ENCODE measurements at places on chromosomes 5 and 9.
A peak's percentile ranks its signal among the peaks of the same experiment; 100 is the strongest.

GRCh38 chr5:158814521-158814920, 285.2 kb downstream of the EBF1 start:
- DNase-seq = no peak

- DNase-seq = no peak
Measured at GRCh38 chr5:2929779-2930178, 178.3 kb upstream of the IRX2 start.

GRCh38 chr9:16867576-16868311, 2.7 kb downstream of the BNC2 start:
- no peak for DNase-seq

DNA sequence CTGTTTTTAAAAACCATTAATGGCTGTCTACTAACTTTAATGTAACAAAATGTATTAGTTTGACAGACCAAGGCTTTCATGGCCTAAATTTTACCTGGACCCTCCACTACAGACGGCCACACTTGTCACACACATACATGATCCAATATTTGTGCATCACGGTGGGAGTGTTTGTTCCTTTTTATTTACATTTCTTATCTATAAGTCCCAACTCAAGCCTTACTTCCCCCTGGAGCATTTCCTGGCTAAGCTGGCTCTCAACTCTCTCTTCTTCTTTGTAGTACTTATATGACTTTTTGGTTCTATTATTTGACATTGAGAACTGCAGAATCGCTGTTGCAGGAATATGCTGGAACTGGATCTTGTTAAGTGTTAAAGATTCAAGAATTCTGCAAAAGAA, 534.4 kb downstream of the RAB3C start:
- DNase-seq = no peak

- DNase-seq = peak; percentile 50
Measured at GRCh38 chr5:54959673-54960418, 25.5 kb downstream of the ESM1 start.

GRCh38 chr5:74035521-74035937, 409.5 kb downstream of the ARHGEF28 start:
- DNase-seq = peak; percentile 20

DNA sequence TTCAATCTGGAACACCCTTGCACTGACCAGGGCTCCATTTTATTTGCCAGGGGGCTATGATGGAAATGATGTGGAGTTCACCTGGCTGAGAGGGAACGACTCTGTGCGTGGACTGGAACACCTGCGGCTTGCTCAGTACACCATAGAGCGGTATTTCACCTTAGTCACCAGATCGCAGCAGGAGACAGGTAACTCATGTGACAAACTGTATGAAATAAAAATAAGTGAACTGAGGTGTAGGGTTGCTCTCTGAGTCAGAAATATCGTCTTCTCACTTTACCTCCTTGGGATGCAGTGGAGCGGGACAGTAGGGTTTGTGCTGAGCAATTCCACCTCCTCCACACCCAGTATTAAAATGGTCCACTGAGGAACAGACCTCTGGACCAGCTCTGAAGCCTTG, 22.1 kb downstream of the GABRP start:
- DNase-seq = no peak

DNA sequence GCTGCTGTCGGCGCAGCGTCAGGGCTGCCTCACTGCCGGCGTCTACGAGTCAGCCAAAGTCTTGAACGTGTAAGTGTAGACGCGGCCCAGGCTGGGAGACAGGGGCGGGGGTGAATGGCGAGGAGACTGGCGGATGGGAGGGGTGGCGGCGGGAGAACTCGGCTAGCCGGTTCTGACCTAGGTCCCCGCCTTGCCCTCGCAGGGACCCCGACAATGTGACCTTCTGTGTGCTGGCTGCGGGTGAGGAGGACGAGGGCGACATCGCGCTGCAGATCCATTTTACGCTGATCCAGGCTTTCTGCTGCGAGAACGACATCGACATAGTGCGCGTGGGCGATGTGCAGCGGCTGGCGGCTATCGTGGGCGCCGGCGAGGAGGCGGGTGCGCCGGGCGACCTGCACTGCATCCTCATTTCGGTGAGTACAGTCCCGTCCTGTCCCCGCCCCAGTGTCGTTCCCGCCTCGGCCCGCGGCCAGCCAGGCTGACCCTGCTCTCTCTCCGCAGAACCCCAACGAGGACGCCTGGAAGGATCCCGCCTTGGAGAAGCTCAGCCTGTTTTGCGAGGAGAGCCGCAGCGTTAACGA, 745 bp downstream of the GADD45G start:
- peak; percentile 25 for DNase-seq

DNA sequence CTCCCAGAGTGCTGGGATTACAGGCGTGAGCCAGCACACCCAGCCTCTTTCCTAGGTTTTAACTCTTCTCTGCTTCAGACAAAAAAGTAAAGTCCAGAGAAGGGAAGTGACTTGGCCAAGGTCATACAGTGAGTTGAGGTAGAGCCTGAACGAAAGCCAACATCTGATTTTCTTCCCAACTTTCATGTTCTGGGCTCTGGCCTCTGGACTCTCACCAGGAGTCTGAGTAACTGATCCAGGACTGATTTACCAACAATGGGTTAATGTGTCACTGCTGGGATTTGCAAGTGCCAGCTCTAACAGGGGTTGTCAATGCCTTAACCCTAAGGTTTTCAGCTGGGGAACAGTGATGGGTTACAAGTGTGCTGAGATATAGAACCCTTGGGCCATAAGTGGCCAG, 32.2 kb upstream of the LARP1 start:
- DNase-seq = no peak

GRCh38 chr5:35182910-35183535, 47.3 kb downstream of the PRLR start:
- DNase-seq = peak; percentile 32

GRCh38 chr5:42851481-42851880, 39.8 kb upstream of the SELENOP start:
- no peak for DNase-seq

GRCh38 chr5:176153741-176154140, 84.5 kb upstream of the SIMC1 start:
- DNase-seq = no peak

- DNase-seq = no peak
Measured at GRCh38 chr9:17578911-17579793, at the start of gene SH3GL2. SH3GL2 (plus strand) TSS chr9:17579066.

DNA sequence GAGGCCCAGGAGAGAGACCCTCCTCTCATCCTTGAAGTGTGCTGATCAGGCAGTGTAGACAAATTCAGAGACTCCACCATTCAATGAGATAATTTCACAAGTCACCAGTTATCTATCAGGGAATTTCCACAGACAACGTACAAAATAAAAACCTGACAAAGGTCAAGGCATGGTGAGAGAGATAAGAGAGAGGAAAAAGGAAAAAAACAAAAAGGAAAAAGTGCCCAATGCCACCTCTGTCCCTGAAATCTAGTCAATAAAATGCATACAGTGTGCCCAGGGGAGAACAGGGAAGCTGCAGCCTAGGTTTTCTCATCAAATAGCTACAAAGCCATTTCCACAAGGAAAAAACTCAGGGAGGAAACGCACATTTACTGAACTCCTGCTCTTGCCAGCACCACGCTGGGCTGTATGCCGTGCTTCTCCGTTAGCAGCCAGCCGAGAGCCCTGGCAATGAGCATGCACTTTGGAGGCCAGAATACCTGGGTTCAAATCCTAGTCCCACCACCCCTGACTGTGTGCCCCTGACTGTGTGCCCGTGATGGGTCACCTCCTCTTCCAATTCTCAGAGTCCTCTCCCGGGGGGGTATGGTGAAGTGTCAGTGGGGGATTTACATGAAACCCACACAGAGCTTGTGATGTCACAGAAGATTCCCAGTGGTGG, 11.6 kb downstream of the WHRN start:
- no peak for DNase-seq

- DNase-seq = no peak
Measured at GRCh38 chr9:113520109-113520642, 56.6 kb downstream of the RGS3 start.

DNA sequence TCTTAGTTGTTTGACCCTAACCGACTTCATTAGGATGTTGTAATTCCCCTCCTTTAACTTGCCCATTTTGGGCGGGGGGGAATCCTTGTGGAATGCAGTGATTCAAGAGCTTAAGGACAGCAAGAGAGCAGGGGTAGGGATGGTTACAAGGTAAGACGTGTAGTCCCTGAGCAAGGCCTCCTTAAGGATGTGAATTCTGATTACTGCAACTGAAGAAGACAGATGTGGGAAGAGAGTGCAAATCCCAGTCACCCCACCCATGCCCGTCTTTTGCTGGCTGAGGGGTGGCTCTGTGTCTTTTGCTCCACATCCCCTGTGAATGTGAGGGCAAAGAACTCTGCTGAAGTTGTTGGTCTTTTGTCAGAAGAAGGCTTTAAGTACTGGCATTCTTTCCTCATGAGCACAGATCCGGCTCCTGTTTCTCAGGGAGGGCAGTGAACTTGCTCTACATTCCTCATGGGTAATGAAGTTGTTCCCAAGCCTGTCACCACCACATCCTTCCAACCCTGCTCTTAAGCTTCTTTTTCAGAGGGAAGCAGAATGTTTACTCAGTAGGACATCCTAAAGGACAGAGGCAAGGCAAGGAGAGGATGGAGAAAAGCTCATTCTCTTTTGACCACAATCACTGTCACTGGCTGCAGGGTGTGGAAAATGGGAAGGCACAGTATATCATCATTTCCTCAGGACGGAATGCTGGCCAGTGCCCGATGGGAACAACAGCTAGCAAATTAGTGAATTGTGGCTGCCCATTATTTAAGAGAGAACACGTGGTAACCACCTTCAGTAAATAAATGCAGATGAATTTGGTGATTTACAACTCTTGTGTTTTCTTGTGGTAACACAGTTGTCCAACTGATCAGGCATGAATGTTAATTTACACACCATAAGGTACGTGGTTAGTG, 61.5 kb downstream of the RAI14 start:
- no peak for DNase-seq

GRCh38 chr9:133711428-133712220, 26.5 kb downstream of the SARDH start:
- no peak for DNase-seq

GRCh38 chr5:19189176-19189575, 798.8 kb downstream of the CDH18 start:
- DNase-seq = no peak

- DNase-seq = no peak
Measured at GRCh38 chr5:132679717-132680380, 6.1 kb downstream of the IL4 start.

GRCh38 chr5:116514421-116514970, 60.1 kb downstream of the SEMA6A start:
- DNase-seq = no peak

DNA sequence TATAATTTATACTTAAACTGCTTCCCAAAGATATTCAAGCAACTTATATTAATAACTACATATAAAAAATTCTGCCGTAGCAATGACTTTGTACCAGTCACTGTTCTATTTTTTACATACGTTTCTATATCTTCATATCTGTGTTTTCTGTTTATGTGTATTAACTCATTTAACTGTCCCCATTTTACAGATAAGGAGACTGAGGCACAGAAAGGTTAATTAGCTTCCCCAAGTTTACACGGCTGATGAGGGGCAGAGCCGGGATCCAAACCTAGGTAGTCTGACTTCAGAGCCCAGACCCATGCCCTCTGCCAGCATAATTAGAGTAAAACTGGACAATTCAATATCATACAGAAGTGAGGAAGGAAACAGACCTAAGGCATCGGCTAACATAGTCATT, 259.7 kb upstream of the TUT7 start:
- no peak for DNase-seq

- no peak for DNase-seq
Measured at GRCh38 chr9:133703591-133704399, 34.4 kb downstream of the SARDH start.

- DNase-seq = no peak
Measured at GRCh38 chr5:177545487-177546257, 8.7 kb downstream of the FAM193B start.

GRCh38 chr5:131719564-131719963, 77.3 kb downstream of the FNIP1 start:
- no peak for DNase-seq

GRCh38 chr5:8714861-8715260, 831.0 kb downstream of the SEMA5A start:
- no peak for DNase-seq
